Psoas muscle (tissue), 8 donors: ENCODE measurements at places on chromosomes 12 and 14. TPM values are rescaled to one million over a fixed set of nuclear protein-coding genes. Genes with fewer than 3 reads are reported as not detected.

DNA sequence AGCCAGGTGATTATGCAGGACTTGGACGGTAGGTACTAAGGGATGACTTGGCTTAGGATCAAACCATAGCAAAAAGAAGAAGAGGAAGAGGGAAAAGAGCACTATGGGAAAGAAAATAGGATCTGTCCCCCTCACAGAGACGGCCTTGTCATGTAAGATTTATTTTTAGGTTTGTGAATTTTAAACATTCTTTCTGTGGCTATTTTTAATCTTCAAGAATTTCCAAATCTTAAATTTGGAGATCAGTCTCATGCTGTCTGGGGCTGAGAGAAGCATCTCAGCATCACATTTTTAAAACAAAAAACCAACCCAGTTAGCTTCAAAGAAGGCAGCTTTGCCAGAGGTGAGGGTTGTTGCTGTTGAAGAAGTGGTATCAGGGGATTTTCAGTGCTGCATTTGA is 52.6 kb upstream of the STRN3 start:
- peaks cover 16% of the 10 kb centered on the region for H3K36me3 ChIP-seq
- H3K27ac ChIP-seq: no peak overlapping the region
- H3K4me3 ChIP-seq: no peak overlapping the region
- H3K4me1 ChIP-seq: peaks cover 7% of the 10 kb centered on the region
- DNase-seq: no peak

DNA sequence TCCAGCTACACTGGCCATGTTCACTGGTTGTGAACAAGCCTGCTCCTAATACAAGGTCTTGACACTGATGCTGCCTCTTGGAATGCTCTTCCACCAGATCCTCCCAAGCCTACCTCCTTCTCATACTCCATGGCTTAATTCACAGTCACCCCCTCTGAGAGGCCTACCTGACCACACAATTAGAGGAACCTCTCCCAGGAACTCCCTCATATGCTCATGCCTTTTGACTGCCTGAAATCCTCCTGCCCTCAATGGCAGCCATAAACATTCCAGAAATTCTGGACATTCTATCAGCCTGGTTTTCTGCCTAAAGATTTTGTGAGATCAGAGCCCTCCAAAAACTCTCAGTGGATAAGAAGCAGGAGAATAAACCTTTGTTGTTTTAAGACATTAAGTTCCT is 340.2 kb downstream of the C12orf75 start:
- H3K36me3 ChIP-seq: no peaks in the 10 kb centered on the region
- no peaks in the 10 kb centered on the region for H3K27me3 ChIP-seq
- no peak overlapping the region for H3K4me3 ChIP-seq
- H3K27ac ChIP-seq: no peak overlapping the region

DNA sequence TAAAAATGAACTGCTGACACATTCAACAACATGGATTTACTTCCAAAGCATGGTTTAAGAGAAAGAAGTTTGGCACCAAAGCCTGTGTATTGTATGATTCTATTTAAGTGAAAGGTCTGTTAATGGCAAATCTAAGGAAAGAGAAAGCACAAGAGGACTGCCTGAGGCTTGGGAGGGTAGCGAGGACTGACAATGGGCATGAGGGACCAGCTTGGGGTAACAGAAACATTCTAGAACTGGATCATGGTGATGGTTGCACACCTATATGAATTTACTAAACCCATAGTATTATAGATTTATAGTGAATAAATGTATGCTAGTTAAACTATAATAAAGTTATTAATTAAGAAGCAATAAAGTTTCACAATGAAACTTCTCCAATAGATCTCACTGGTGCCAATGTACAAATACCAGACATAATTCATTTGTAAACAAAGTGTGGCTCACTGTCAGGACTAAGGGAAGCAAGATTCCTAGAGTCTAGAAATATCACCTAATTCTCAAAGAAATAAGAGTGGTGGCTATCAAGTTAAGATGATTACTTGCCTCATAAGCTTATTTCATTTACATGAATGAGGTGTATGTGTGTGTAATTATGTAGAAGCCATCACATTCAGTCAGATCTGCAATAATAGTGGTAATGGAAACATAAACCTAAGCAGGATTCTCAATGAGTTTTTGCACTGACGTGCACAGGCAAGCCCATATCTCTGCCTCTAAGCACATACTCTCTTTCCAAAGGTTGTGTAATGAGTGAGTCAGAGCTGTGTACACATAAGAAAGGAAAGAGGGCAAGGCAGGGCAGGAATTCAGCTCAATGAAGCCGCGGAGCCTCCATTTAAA is 353.4 kb downstream of the KCNH5 start:
- no peak overlapping the region for H3K4me3 ChIP-seq
- H3K27me3 ChIP-seq: no peaks in the 10 kb centered on the region
- H3K27ac ChIP-seq: peak overlapping the region; percentile 36

- H3K4me3 ChIP-seq: no peak overlapping the region
- H3K36me3 ChIP-seq: no peaks in the 10 kb centered on the region
- H3K27ac ChIP-seq: no peak overlapping the region
- no peaks in the 10 kb centered on the region for H3K4me1 ChIP-seq
- H3K27me3 ChIP-seq: no peaks in the 10 kb centered on the region
- DNase-seq: no peak
Observed at GRCh38 chr14:26323869-26324268, 274.0 kb downstream of the NOVA1 start.

DNA sequence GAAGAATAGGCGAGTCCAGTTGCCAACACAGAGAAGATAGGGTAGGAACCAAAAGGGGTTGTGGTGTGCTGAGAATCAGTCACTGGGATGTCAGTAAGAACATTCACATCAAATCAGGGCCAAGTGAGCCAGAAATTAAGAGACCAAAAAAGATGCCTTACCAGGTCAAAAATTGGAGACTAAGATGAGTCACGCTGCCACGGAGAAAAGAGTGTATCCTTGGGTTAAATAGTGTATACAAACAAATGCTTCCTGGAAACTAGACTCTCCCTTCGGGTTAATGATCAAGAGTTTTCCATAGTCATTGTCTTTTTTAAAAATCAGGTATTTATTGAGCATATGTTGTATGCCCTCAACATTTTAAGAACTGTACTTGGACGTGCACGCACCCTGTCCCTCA is 45.2 kb upstream of the BAZ1A start:
- H3K36me3 ChIP-seq: no peaks in the 10 kb centered on the region
- no peak overlapping the region for H3K27ac ChIP-seq

DNA sequence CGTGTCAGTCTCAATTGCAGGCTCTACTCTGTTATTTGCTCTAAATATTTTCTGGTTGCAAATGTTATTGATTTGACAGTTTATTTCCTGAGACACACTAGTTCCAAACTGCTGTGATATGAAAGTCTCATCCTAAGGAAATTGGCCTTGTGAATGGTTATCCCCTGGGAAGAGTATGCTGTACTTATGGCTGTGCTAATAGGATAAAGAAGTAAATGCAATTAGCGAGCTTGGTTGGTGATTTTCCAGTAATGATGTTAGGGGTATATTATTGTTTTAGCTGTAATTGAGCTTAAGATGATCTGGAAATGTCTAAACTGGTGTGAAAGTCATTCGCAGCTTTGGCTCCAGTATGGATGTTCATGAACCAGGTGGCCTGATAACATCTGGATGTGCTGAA is 197.9 kb downstream of the SUDS3 start:
- no peaks in the 10 kb centered on the region for H3K4me1 ChIP-seq
- H3K27ac ChIP-seq: no peak overlapping the region
- DNase-seq: no peak
- H3K27me3 ChIP-seq: no peaks in the 10 kb centered on the region
- no peak overlapping the region for H3K4me3 ChIP-seq
- H3K36me3 ChIP-seq: no peaks in the 10 kb centered on the region

GRCh38 chr12:90965204-90965603 is 10.2 kb upstream of the CCER1 start:
- no peaks in the 10 kb centered on the region for H3K27me3 ChIP-seq
- no peak overlapping the region for H3K27ac ChIP-seq
- DNase-seq: no peak
- no peak overlapping the region for H3K4me3 ChIP-seq
- H3K36me3 ChIP-seq: no peaks in the 10 kb centered on the region

GRCh38 chr14:63453443-63453936 is 89.7 kb downstream of the PPP2R5E start:
- DNase-seq: no peak
- no peak overlapping the region for H3K4me3 ChIP-seq
- H3K4me1 ChIP-seq: peaks cover 26% of the 10 kb centered on the region

The CCDC184 gene
- total RNA-seq: 0.69 TPM

The INHBE gene
- 0.57 TPM for total RNA-seq

The LMNTD1 gene
- total RNA-seq: not detected
